KBM-7 (cell line): ENCODE measurements at places on chromosomes 16 and 17.

DNA sequence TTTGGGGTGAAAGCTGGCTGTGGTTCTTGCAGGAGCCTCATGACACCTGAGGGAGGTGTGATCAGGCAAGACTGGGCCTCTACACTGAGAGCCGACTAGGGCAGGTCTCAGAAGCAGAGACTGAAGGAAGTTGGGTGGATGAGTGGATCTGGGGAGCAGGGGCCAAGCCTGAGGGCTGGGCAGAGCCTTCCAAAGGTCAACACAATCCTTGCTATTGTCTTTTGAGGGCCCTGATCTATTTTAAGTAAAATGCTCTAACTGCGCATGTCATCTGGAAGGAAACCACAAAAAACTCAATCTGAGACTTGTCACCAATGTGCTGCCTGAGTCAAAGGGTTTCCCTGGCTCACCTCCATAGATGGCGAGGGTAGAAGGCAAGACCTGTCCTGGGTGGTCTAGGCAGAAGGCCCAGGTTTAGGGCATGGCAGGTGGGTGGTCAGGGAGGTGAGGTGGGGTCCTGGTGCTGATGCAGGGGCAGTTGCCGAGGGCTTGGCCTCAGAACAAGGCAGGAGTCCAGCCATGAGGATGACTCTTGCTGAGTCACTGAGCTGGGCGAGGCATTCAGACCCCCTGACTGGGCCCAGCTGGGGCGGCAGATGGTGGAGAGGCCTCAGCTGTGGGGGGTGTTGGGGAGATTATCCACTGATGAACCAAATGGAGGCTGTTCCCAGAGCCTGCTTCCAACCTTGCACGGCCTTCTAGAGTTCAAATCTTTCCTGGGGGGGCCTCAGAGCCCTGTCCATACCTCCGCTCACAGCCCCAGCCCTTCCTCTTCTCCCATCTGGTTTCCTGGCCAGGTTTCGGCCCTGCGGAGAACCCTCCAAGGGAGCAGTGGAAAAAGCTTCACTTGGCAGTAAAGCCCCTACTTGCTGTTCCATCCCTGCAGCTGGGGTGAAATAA, 5.1 kb downstream of the MVP start:
- DNase-seq = peak; percentile 16

DNA sequence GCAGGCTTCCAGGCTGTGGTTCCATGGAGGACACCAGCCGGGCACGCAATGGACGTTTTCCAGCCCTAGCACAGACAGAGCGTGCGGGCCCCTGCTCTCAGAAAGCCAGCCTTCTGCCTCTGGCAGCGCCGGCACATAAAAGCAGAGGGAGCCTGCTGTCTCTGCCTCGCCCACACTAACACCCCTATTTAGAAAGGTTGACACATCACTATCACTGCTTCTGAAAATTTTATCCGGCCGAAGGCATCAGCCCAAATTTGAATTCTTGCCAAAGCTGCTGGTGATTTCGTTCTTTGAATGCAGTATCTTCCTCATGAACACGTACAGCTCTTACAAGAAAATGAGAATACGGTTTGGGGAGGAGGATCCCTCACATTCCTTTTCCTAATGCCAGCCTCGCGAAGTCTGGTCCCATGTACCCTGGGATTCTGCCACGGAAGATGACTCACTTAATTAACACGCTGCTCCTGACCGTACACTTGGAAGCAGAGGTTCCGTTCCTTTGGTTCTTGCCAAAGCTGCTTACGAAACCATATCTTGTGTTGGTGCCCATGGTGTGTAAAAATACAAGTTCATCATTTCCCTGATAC, 1.3 kb upstream of the RAB11FIP3 start:
- no peak for DNase-seq

GRCh38 chr16:89843409-89844350, 15.4 kb downstream of the SPIRE2 start:
- no peak for DNase-seq

GRCh38 chr17:32276171-32276601, 10.6 kb downstream of the RHBDL3 start:
- DNase-seq = peak; percentile 33

DNA sequence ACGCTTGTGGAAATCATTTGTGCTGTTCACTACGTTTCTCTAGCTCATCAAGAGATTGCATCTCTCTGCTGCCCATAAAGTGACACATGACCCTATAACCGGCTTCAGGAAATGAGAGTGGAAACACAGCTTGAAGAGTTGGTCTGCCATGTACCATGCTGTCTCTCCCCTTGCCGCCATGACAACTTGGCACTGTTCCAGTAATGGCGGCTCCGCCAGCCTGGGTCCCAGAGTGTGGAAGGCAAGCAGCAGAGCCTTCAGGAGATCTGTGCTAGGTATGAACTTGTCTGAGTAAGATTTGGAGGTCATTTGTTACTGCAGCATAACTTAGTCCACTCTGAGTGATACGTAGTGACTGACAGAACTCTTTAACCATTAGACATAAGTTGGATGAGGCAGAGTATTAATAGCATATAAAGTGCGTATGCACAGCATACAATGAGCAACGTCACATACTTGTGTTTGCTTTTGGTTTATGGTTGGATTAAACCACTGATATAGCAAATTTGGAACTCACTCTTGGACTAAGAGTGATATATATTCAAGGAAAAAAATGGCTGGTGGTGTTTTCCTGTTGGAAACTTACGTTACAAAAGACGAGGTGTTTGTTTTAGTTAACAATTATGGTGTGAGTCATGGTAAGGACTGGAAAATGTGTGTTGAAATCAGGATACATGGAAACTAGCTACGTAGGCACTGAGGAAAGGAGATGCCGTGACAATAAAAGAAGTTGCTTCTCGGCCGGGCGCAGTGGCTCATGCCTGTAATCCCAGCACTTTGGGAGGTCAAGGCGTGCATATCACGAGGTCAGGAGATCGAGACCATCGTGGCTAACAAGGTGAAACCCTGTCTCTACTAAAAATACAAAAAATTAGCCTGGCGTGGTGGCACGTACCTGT, 24.4 kb upstream of the PMP22 start:
- DNase-seq = no peak

DNA sequence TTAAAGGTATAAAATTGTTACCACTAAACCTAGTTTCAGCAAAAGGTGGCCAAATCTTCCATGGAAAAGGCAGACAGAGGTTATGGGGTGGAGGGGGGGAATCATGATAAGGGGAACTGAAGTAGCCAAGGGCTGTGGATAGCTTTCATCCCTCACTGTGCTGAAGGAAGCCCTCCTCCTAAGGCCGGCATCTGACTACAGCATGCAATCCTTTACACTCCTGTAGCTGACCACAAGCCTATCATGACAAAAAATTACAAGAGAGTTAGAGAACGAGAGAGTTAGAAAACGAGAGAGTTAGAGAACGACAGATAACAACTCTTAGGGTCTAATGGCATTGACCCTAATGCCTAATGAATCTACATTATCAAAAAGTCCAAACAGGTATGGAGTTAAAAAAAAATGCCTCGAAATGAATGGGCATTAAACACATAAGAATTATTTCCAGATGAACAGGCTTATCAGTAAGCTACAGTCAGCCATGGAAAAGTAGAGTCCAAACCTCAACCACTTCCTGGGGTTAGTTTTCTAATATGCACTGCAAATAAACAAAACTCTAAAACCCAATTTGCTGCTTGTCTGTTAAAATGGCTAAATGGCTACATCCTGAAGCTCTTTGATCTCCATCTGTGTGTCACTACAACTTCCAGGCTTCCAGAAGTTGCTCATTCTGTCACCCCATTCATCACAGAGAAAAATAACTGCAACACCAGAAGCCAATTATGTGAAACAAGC, 29.7 kb downstream of the DUSP14 start:
- no peak for DNase-seq

- no peak for DNase-seq
Observed at GRCh38 chr17:41433586-41433985, 7.2 kb downstream of the KRT38 start.

DNA sequence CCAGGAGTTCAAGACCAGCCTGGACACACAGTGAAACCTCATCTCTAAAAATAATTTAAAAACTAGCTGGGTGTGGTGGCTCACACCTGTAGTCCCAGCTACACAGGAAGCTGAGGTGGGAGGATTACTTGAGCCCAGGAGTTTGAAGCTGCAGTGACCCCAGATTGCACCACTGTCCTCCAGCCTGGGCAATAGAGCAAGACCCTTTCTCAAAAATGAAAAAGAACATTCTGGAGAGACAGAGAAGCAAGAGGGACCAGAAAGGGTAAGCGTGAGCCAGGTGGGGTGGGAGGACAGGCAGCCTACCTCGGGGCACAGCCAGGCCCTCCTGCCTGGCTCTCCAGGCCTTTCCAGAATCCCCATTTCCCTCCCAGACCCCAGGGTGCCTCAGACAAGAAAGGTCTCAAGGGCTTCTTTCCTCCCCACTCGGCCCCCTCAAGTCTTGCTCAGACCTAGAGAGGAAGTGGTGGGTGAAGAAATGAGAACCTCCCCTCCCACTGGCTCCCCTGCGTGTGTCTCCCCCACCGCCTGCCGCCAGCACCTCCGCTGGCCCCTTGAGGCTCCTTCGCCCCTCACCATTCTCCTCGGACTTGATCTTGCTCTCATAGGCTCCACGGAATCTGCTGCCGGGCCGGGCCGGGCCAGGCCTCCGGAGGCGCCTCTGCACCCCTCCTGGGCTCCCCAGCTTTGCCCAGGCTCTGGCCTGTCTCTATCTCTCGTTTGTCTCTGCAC, 503 bp downstream of the C16orf54 start:
- peak; percentile 73 for DNase-seq

GRCh38 chr16:67183-67791, 5.1 kb downstream of the RHBDF1 start:
- no peak for DNase-seq

- DNase-seq = peak; percentile 92
Observed at GRCh38 chr17:7213895-7214299, 5.7 kb downstream of the DLG4 start.

DNA sequence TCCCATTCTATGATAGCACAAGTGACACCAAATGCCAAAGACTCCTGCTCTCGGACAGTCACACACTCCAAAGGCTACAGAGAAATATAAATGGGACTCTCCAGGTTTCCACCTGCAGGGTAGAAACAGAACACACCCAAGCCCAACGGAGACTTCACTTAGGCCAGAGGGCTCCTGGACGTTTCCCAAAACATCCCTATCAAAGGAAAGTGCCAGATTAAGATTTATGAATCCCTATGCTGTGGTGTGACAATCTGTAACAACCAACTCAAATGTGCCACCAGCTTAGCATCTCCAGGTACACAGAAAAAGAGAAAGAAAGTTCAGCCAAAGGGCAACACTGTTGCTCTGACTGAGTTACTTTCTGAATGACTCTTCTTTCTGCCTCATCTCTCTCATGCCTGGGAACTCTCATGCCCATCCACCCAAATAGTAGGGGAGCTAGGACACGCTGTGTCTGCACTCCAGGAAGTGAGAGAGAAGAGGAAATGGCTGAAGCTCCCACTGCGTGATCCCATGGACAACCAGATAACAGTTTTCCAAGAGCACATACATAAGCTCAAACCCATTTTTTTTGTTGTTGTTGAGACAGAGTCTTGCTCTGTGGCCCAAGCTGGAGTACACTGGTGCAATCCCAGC, 49.7 kb downstream of the SMG6 start:
- no peak for DNase-seq

DNA sequence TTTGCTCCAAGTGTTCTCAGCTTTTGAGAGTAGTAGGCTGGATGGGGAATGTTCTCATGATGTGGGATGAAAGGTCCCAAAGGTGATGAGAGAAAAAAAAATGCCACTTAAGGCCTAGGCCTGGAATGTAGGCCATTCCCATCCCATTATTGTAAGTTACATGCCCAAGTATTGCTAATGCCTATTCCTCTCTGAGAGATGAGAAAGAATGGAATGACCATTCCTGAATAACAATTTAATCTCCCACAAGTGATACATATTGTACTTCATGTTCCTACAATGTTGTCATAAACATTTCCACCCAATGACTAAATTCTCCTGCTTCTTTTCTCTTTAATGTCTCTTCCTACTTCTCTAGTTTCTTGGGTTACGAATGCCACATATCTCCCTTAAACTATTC, 102.8 kb upstream of the KCNJ16 start:
- DNase-seq = no peak

- no peak for DNase-seq
Observed at GRCh38 chr17:72273289-72274056, 152.7 kb downstream of the SOX9 start.

GRCh38 chr16:49580751-49581303, 207.2 kb downstream of the C16orf78 start:
- DNase-seq = no peak

DNA sequence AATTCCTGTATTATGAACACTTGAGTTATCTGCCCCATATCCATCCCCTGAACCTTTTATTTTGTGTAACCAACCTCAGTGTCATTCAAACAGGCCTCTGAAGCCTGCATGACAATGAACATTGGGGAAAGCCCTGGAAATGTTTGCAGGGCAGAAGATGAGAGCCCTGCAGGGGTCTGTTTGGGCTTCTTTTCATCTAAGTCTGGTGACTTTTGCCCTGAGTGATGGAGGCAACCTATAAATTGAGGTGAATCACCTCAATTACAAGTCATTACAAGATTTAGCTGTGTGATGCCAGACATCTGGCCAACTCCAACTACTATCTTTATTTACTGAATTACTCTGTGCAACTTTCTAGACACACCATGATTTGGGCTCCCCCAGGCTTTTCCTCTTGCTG, 189.2 kb downstream of the MAF start:
- no peak for DNase-seq

DNA sequence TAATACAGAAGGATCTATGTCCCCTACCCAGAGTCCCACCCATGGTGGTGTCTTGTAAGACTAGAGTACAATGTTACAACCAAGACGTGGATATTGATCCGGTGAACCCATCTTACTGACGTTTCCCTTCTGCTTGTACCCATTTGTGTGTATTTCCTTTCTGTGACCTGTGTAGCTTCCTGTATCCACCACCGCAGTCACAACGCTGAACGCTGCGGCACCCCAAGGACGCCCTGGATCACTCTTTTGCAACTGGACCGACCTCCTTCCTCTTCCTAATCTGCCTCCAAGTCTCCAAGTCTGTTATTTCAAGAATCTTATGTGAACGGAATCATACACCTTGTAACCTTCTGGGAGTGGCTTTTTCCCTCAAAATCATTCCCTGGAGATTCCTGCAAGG, 33.5 kb upstream of the CBX4 start:
- peak; percentile 13 for DNase-seq

- DNase-seq = no peak
Observed at GRCh38 chr16:48860341-48860740, 250.4 kb upstream of the N4BP1 start.

GRCh38 chr17:57752031-57752905, 7.2 kb upstream of the CCDC182 start:
- DNase-seq = no peak

DNA sequence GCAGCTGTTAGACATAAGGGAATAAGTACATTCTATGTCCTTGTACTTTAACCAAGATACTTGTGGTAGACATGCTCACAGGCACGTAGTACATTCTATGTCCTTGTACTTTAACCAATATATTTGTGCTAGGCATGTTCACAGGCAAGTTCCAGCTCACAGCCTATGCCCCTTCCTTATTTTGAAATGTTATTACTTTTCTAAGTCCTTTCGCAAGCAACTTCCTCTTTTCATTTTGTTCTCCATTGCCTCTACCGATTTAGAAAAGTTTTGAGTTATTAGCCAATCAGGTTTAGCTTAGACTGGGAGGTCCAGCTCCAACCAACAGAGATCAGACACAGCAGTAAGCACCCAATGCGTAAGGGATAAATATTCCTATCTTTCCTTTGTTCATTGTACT, 60.1 kb upstream of the NUDT7 start:
- peak; percentile 71 for DNase-seq

GRCh38 chr17:34451313-34451712, 88.3 kb upstream of the CCL1 start:
- no peak for DNase-seq
